ENCODE measurements at places on chromosomes 1 and 21.

DNA sequence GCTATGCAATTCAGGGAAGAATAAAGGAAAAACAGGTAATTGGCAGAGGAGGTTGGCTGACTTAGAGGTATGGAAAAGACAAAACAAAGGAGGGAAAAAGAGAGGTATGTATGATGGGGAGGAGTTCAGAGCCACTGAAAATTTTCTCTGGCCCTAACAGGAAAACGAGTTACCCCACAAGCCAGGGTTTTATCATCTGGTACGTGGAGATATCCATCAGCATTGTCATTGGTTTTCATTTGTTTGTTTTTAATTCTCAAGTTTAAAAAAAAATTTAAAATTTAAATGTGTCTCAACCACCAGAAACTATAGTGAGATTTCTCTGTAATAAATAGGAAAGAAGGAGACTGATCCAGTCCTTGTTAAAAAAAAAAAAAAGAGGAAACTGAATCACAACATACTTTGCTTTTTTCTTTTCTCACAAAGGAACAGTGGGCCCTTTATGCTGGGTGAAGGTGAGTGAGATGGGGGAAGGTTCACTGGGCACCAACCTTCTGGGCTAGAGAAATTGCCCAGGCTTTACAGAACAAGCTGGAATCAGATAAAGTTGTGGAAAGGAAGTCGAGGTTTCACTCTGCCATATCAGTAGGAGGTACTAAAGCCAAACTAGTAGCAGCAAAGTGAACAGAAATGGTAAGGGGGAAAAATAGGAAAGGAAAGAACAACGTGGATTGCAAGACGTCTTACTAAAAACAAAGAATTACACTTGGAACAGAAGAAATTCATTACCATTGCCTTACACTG, 2.7 kb downstream of the IFNAR2 start:
- DNase-seq, result no peak

GRCh38 chr1:161725908-161726472, 4.6 kb downstream of the FCRLB start:
- DNase-seq, result peak; percentile 47

DNA sequence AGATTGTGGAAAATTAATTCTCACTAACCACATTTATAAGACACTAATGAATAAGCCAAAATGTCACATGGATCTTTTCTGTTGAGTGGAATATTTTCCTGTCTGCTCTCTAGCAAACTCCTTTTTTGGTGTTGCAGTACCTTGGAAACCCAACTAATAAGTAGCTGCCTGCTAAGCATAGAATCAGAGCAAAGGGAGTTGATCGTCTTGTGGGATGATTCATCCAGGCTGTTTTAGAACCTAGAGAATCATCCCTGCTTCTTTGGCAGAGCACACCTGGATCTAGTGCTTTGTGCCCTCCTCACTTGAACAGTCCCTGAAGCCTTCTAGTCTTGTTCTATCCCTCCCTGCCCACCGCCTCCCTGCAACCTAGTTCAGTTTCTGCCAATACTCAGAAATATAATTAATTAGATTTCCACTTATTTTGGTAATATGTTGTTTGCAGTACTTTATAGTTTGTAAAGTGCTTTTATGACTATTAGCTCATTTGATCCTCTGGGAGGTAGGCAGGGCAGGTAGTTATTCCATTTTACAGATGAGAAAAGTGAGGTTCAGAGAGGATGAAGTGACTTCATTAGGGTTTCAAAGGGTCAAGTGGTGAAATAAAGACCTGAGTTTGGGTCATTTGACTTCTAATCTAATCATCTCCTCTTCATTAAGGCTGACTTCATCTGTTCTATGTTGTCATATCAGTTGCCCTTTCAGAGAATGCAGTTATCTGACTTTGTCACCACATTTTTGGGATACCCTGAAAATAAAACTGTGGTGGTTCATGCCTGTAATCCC, 2.5 kb downstream of the AGO4 start:
- DNase-seq, result no peak

DNA sequence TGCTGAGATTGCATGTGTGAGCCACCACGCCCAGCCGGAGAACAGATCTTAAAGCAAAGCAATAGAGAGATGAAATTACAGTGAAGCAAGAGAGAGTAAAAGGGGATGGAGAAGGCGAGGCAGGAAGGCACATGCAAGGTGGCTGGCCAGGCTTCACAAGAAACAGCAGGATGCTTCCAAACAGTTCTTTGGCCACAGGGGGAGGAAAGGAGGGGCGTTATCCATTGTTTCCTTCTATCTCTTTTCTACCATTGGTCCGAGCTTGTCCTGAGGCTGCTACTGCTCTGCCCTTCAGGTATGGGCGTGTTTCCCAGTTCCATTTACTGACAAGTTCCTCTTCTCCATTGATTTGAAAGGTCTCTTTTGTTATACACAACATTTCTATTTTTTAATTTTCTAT, 33.7 kb upstream of the PARP1 start:
- DNase-seq, result no peak

- DNase-seq, result no peak
Observed at GRCh38 chr1:222084996-222085395, 343.1 kb upstream of the DUSP10 start.

DNA sequence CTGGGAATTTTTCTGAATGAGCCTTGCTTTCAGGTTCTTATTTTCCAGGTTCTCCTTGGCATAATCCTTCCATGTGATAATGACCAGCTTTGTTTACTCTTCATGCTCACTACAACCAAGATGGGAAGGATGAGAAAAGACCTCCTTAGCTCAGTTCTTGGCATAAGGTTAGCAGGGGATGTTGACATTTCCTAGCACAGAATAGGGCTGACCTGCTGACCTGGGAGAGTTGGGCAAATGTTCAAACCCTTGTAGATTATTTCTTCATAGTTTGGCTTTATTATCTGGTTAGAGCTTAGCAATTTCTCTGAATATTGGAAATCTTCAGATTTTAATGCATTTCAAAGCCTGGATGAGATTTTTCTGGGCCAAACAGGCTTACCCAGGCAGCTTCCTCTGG, 23.6 kb upstream of the SYT6 start:
- DNase-seq, result no peak

- DNase-seq, result no peak
Observed at GRCh38 chr1:173224280-173224892, 17.3 kb upstream of the TNFSF4 start.

DNA sequence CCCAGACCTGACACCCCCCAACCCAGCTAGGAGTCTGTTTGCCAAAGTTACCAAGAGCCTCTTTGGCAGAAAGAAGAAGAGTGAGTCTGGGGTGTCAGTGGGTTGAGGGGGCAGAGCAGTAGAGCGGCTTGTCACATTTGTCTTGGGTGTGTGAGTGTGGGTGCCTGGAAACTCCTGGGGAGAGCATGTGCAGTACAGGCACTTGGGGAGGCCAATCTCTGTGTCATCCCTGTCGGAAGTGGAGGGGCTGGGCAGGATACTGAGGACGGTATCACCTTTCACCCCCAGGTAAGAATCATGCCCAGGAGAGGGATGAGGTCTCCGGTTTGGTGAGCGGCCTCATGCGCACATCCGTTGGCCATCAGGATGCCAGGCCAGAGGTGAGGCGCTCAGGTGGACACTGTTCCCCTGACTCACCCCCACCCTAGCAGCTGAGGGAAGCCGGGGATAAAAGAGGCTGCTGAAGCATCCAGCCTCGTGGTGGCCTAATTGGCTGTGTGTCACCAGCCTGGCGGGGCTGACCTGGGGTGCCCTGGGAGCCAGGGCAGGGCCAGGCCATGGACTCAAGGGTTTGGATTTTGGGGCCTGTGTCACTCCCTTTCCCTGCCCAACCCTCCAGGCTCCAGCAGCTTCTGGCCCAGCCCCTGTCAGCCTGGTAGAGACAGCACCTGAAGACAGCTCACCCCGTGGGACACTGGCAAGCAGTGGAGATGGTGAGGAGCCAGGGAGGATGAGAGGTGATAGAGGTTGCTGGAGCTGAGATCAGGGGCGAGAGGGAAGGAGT, 3.3 kb downstream of the PLK3 start:
- DNase-seq, result no peak

DNA sequence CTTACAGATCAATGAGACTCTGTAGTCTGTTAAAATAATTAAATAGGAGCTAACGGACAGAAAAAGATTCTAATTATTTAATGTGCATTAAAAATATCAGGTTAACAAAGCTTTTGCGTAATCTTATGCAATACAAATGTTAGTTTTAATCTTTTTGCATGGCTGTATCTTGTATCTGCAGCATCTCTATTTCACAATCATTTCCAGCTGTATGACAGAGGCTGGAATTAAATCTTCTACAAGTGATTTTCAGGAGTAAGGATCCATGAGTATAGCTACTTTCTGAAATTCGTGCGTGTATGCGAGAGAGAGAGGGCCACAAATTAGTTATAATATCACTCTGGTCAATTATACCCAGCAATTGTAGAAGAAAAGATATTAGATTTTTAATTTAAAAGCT, 1446.8 kb downstream of the NCAM2 start:
- no peak for DNase-seq

DNA sequence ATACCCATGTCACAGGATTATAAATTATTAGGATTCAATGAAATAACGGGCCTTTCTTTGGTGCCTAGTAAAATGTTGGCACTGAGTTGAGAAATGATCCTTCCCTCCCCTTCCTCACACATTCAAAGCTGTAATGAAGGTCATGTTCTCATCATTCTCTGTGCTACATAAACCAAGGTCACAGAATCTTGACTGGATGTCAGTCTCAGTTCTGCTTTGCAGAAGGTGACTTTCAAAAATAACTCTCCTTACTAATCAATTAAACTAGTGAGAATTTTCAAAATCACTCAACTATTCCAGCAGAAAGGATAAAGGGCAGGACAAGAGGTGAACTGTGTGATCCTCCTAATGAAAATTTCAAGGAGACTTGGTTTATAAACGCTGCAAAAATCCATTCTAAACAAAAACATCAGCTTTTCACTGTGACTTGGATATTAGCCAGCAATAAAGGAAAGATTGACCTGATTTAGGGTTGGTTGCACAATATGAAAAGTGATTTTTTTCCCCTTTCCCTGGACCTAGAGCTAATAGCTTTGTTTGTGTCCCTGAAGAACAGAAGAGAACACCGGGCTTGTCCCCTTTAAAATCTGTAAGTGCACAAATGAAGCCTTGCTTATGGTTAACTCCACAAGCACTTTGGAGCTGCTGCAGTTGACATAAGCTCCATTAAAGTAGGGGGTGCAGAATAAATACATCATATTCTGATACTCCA, 120.1 kb downstream of the SEC16B start:
- DNase-seq, result no peak

DNA sequence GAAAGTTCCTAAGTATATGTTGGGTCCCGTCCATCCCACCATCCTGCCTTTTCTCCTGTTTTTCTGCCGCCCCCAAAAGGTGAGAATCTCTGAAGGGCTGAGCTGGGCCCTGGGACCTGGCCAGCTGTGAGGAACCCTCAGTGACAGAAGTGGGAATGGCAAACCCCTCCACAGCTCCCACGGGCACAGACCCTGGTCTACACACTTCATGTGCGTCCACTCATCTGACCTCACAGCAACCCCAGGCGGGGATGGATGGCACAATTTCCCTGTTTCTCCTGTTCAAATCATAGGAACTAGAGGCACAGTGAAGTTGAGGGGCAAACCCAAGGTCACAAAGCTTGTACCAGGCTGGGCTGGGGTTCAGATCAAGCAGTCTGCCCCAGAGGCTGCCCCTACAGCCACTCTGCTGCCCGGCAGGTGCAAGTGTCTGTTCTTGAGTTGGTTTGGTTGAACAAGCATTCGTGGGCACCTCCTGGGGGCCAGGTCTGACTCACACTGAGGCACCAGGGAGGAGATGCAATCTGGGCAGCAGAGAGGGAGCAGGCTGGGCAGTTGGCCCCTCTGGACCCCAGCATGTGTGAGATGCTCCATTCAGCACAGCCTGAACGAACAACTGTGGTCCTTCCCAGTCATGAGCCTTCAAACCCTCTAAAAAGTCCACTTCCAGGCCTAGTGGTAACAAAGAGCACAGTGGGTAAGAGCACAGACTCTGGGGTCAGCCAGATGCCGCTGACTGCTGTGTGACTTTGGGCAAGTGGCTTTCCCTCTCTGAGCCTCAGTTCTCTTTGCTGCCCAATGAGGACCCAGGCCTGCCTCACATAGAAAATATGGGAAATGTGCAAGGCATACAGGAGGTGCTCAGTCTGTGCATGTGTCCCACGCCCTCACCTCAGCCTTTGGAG, 4.0 kb downstream of the EDN2 start:
- DNase-seq, result no peak

DNA sequence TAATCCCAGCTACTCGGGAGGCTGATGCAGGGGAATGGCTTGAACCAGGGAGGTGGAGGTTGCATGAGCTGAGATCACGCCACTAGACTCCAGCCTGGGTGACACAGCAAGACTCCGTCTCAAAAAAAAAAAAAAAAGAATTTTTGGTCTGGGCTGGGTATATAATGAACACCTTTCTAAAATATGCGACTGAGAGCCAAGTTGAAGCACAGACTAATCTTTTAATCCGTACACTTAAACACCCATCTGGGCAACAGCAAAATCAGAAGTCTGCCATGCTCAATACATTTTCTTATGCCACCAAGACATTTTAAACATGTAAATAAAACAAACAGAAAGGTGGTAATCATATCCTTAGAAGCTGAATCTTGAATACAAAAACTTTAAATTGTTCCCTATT, 31.6 kb upstream of the ABCB10 start:
- DNase-seq, result no peak

DNA sequence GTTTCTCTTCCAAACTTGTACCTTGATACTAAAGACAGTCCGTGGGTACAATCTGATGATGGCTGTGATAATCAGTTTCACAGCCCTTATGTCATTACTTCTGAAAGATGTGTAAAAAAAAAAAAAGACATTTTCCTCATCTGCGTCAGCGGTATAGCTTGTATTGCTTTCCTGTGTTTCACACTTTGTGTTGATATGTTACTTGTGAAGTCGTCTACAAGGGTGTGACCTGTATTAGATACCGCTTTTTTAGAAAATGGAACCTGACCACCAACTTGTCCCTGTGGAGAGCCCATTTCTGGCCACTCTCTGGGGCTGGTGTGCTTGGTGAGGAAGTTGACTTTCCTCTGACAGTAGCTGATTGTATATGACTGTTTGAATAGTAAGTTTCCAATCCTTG, 50.5 kb downstream of the PEX14 start:
- DNase-seq, result no peak

- DNase-seq, result no peak
Observed at GRCh38 chr1:169044971-169045370, 61.5 kb upstream of the ATP1B1 start.

- no peak for DNase-seq
Observed at GRCh38 chr21:28344985-28345384, 647.7 kb downstream of the LTN1 start.

GRCh38 chr1:205596876-205597275, 34.9 kb downstream of the ELK4 start:
- no peak for DNase-seq

DNA sequence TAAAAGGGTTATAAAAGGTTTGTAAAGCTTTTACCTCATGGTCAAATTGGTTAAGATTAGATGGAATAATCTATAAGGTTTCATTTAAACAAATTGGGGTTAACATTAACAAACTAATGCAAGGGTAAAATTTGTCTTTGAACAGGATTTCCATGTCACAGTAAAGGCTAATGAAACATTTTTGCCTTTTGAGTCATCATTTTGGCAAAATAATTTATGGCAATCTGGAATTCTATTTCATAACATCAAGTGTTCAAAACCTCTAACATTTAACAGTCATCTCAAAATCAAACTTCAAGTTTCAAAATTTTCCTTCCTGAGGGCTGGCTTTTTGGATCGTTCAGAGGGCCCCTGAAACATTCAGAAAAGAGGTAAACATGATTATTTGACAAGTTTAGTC, 6.6 kb upstream of the CD46 start:
- DNase-seq, result no peak
